Lower leg skin (tissue), 4 donors: ENCODE measurements at places on chromosomes 4 and X. TPM values are rescaled to one million over a fixed set of nuclear protein-coding genes. Genes with fewer than 3 reads are reported as not detected.

DNA sequence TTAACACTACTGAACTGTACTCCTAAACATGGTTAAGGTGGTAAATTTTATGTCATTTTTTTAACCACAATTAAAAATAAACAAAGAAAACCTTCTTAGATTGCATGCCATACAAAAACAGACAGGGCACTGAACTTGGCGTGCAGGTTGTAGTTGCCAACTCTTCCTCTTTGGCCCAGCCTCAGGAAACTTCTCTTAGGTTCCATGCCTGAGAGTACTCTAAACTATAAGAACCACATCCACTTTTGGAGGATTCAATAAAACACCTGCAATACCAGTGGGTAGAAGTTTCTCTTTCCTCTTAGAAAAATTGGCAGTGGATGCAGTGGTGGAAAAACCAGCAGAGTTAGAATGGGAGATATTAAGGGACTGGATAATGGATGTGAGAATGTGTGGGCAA, 103.4 kb downstream of the LUZP4 start:
- no peak for DNase-seq

DNA sequence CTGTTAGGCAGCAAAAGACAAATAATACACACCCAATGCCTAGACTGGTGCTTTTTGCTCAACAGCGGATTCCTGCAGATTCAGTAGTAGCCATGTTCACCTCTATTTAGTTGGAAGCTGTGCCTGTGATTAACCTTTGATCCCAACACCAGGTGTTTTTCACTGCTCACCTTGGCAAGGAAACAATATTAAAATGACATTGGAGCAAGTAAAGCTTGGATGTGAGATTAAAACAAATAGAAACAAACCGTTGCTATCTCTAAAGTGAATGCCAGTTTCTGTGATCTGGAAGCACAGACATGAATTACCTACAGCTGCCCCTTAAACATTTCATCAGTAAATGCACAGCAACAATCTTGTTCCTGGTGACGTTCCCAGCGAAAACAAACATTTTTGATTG, 35.7 kb downstream of the MAGEB17 start:
- DNase-seq = no peak

Gene GPR82
- total RNA-seq = 0.29 TPM

Gene BTK
- 3.5 TPM for total RNA-seq

Gene SMARCA1
- total RNA-seq = 10.0 TPM

DNA sequence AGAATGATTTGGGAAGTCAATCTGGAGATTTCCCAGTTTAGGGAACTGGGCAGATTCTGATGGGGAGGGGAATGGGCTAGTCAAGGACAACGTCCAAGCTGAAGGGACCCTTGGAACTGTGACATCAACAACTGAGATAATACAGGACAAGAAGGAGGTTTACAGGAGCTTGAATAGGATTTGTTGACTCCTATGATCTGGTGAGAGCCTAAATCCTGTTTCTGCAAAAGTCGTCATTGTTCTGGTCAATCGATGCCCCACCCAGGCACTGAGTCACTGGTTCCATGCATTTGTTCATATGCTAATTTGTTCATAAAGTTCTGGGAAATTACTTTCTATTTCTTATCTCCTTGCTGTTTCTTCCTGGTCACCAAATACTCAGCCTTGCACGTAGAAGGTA, 15.3 kb upstream of the PDGFRA start:
- no peak for DNase-seq

Gene DNAAF6
- not detected for total RNA-seq

DNA sequence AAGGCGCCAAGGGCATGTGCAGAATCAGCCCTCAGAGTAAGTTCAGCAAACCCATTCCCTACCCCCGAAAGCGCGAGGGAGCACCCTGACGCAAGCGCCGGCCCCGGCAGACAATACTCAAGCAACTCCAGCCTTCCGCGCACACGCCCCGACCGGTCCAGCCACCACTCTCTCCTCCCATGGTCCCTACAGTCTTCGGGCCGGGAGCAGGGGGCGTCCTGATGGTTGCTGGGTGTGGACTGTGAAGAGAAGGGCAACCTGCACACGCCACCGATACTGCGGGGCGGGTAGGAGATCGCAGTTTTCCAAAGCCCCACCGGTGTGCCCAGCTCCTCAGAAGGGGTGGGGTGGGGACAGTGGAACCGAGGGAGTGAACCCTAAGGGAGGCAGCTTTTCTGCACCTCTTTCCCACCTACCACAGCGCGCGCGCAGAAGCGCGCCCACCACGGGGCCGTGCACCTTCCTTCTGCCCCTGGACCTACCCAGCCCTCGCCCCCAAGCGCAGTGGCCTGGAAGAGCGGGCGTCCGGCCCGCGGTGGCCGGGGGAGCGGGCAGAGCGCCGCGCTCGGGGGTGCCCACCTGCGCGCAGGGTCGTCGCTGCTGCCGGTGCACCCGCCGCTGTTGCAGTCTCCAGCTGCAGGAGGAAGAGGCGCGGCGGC, 650.2 kb upstream of the DIPK2B start:
- peak; percentile 87 for DNase-seq

DNA sequence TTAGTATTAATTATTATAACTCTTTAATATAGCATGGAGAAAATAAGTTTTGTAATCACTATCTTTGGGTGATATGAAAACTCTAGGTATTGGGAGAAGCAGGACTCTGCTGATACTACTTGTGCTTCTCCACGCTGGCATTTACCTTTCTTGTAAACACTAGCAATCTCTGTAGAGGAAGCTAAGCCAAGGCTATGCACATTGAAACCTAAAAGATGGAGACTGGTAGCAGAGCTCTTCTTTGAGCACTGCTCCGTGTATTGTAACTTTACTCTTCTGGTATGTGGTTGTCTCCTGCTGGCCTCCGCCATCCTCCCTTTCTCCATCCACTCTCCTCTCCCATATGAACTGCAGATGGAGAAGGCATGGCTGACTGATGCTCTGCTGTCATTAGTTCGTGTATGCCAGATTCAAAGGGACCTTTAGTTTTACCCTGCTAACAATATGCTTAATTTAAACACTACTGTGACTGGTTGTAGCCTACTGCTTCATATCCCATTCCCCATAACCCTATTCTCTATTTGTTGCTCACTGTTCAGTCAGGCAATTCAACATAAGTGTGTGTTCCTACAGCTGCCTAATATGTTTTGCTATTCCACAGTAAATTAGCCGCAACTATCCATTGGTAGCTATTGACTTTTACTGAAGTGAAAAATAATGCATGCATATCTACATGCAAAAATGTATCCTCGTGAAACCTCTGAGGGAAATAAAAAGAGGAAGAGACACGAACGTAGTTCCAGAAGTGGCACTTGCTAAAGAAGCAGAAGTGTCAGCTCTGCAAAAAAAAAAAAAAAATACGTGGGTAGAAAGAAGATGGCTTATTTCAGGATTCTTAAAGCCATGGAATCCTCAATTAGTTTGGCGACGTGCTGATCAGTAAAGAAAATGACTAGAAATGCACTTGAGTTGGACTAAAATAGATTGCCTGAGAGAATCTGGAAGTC, 55.6 kb upstream of the CCSER1 start:
- no peak for DNase-seq

Gene NLGN3
- total RNA-seq = 0.52 TPM

DNA sequence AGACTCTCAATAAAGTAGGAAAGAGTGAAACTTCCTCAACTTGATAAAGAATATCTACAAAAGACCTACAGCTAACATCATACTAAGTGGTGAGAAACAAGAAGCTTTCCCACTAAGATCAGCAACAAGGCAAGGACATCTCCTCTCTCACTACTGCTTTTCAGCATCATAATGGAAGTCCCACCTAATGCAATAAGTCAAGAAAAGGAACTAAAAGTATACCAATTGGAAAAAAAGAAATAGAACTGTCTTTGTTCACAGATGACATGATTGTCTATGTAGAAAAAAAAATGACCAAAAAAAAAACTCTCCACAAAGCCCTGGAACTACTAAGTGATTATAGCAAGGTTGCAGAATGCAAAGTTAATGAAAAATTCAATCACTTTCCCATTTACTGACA, 25.1 kb upstream of the SH3RF1 start:
- DNase-seq = no peak

DNA sequence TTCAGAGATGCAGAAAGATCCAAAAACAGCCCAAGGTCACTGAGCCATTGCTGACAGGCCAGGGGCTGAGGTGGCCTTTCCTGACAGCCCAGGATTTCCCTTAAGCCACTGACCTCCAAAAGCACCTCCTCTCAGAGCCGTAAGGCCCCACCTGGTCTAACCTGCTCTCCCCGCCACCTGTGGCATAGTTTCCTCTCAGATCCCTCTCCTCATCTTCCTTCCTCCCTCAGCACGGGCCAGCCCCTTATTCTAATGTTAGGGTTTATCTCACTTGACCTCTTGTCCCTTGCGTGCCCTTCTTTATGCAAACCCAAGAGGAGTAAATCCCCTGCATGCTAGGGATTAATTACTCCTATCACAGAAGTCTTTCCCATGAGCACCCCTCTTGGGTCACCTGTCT, 113.0 kb downstream of the RBM47 start:
- no peak for DNase-seq

DNA sequence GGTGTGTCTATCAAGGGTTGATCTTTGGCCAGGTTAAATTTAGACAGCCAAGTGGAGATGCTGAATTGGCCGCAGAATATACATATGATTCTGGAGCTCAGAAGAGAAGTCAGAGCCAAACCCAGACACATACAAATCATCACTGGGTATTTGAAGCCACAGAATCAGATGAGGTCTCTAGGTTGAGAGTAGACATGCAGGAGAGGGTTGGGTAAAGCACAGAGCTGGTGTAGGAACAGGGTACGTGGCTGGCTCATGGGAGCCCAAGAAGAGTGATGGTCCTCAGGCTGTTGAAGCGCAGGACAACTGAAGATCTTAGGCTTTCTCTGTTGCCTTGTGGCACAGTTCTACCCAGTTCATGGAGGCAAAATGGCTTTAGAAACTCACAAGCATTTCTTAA, 37.7 kb downstream of the ADAMTS3 start:
- DNase-seq = no peak

DNA sequence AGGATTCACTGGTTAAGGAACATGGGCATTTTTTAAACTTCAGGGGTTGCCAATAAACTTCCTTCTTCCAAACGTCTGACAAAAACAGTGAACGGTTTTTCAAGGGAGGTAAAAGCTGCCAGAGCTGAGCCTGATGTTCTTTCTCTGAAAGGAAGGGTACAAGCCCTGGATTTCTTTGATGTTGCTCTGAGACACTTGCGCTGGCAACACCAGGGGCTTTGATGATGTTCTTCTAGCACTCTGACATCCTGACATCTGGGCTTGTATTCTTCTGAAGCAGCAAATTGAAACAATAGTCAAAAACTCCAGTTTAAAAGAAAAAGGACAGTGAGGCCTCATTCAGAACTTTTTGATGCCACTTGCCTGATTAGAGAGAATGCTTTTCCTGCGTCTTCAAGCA, 11.8 kb downstream of the FTHL17 start:
- DNase-seq = no peak

Gene CD38
- 1.1 TPM for total RNA-seq

Gene IGFBP7
- total RNA-seq = 324 TPM

GRCh38 chr4:142777045-142777743, 68.9 kb downstream of the INPP4B start:
- DNase-seq = peak; percentile 50

GRCh38 chr4:120864969-120865368, 57.6 kb downstream of the PRDM5 start:
- DNase-seq = no peak

GRCh38 chr4:78323439-78323838, 228.1 kb upstream of the ANXA3 start:
- DNase-seq = no peak

Gene PCDH11X
- 0.97 TPM for total RNA-seq

- DNase-seq = no peak
Observed at GRCh38 chr4:169899295-169899694, 126.9 kb downstream of the MFAP3L start.

Gene HERC3
- 64.3 TPM for total RNA-seq

GRCh38 chr4:142278171-142278570, 567.9 kb downstream of the INPP4B start:
- DNase-seq = no peak

DNA sequence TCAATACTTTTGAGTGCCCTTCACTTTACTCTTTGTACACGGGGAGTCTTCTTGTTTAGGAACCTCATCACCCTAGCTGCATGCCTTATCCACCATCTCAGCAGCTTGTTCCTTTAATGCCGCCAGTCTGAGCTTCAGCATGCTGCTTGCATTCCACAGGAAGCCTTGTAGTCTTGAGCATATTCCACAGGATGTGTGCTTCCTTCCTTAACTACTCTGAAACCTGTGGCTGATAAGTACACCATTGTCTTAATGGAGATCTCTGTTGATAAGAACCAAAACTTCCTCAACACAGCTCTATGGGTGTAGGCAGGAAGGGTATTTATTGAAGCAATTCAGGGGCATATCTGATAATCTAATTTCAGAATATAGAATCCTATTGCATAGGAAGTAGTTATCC, 24.4 kb upstream of the CCNI start:
- DNase-seq = no peak

GRCh38 chr4:85448906-85449890, 25.8 kb upstream of the ARHGAP24 start:
- no peak for DNase-seq

GRCh38 chr4:154078504-154079350, 289.8 kb upstream of the SFRP2 start:
- no peak for DNase-seq

- DNase-seq = no peak
Observed at GRCh38 chr4:28378109-28378830, 1517.6 kb downstream of the STIM2 start.

GRCh38 chr4:60737858-60738257, 462.3 kb upstream of the ADGRL3 start:
- no peak for DNase-seq
